Stimulated activated naive CD4-positive, alpha-beta T cell treated with Interleukin-2 at 50 U/mL for 16 hours (primary cell): ENCODE measurements at places on chromosomes 7 and 10.

DNA sequence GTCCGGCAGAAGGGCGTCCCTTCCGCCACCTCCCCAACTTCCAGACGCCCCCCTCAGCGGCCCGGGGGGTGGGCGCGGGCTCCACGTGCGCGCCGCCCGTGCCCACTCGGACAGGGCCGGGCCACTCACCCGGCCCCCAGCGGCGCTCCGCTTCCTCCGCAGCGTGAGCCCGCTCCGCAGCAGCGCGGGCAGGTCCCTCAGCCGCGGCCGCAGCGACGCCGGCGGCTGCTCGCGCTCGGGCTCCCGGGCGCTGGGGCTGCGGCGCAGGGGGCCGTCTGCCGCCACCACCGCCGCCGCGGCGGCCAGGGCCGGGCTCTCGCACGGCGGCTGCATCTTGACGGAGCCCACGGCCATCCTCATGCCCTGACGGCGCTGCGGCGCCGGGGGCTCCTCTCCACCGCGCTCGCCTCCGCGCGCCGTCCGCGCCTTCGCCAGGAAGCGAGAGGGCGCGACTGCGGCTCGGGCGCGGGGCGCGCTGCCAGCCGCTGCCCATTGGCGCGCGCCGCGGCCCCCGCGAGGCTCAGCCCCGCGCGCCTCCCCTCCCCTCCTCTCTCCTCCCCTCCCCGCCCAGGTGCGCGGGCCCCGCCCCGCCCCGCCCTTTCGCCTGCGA lies at the start of gene RAPGEF5:
TSS of gene RAPGEF5 (minus strand) at position 454 of the 610 bp plus-strand sequence. CDS start at position 360, 94 bp downstream.
- no peak for DNase-seq

- peak; percentile 63 for DNase-seq
Observed at GRCh38 chr10:126041804-126042231, 145.5 kb downstream of the FANK1 start.

DNA sequence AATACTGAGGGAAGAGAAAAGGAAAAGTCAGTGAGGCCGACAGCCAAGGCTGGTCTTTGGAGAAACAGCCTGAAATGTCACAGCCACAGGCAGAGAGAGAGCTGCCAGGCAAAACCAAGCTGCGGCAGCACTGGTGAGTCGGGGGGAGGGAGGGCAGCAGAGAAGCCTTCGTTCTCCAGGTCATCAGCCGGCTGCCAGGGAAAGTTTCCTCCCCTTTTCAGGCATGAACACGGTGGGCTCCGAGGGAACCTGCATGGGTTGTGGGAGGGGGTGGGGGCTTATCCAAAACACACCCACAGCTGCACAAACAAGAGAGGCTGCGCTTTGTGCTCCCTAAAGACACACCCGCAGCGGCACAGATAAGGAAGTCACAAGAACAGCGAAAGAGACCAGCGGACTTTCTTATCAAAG lies 62.3 kb upstream of the NKX6-2 start:
- no peak for DNase-seq

DNA sequence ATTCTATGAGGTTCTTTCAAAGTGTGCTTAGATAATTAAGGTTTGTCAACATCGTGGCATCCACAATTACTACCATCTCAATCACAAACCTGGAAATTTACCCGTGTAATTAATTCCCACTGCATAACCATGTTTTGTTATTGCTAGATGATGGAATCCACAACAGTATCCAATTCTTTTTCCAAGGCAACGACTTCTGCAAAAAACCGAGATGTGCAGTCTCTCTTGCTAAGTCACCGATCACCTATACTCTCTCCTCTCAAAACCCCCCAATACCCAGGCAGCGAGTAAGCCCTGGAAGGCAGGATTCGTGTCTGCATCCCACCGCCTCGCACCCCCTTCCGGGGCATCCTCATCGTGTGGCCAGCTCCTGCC lies 678 bp upstream of the EIF4H start:
- no peak for DNase-seq

DNA sequence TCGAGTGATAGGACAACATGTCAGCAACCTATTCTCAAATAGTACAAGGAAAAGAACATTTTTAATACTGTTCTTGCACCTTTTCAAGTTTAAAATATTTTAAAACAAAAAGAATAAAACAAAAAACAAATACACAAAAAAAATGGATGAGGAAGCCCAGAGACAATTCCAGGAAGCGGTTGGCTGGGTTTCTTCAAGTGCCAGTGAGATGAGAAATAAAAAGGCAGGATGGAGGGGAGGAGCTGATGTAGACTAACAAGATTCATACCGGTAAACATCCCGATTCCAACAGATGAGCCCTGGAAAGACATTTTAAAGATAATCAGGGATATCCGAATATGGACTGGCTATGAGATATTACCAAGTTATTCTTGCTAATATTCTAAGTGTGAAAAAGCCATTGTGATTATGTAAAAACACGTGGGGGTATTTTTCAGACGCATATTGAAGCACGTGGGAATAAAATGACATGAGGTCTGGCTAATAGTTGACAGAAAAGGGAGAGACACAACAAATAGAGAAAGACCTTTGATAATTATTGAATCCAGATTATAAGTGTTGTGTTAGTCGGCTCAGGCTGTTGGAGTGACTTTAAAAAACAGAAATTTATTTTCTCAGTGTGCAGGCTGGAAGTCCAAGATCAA lies 101.3 kb upstream of the LRRC4 start:
- no peak for DNase-seq

DNA sequence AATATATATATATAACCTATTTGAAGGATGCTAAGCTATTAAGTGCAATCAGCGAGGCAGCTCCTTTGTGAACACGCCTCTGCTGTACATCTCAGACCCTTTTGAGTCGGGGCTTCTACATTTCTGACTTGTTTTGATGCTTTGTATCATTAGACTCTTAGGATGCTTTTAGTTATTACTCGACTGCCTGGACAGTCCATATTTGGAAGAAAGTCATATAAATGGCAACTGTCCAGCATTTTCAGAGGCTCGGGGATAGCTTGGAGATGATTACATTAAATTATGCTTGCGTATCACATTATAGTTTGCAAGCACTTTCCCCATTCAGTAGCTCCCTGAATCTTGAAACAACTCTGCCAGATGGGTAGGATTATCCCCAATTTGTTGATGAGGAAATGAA lies 257.9 kb downstream of the PTEN start:
- DNase-seq: no peak

DNA sequence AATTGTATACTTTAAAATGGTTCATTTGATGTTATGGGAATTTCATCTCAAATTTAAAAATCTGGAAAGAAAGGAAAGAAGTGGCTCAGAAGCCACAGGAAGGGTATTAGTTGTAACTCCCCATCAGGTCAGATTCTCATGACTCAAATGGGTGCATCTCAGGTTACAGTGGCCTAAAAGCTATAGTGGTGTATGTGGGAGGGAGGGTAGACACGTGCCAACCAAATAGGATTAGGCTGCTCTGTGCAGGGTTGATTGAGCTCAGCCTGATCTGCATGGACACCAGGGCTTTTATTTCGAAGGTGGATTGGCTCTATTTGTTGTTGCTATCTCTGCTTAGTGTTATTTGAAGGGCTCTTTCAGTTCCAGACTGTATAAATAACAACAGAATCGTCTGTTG lies 121.5 kb upstream of the PRR15 start:
- DNase-seq: no peak

DNA sequence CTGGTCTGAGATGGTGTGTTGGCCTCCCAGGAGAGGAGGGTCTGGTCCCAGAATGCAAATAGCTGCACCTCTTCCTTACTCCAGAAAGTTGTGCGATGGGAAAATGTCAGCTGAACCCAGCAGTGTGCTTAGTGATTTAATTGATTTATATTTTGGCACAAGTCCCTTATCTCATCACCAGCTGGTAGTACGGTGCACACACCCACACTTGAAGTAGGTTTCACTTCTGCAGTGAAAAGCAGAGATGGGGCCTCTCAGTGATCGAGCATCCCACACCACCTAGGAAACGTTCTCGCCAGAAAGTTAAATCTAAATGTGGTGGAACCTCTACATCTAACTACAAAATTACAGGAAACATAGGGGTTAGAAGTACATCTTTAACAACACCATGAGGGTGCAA lies 80.4 kb downstream of the UBE3C start:
- no peak for DNase-seq

DNA sequence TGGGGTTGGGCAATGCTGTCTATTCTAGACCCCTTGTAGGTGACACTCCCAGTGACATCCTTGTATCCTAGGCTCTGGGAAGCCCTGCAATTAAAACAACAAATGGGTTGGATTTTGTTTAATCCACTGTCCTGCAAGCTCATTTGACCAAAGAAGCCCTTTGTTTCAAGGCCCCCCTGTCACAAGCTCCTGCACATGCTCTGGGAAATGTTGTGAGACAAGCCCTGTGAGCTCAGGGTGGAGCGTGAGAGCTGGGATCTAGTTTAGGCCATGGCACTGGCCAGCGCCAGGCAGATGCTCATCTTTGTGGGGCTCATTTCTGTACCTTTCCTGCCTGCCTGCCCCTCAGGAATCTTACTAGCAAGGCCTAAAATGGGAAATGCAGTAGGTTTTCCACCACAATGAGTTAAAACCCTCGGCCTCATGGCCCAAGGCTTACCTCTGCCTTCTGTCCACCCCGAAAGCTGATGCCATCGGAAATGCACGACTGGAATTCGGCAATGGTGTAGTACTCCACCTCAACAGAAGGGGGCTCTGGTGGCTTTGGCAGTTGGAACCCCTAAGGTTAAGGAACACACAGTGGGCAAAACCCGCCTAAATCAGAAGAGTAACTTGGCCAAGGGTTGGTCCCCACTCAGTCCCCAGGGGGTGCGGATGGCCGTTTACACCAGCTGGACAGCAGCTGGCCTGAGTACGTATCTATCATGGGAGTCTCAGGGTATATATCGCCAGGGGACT lies 112.0 kb downstream of the NEURL1 start:
- peak; percentile 18 for DNase-seq
